Upper lobe of left lung (tissue), 6 donors: ENCODE measurements at places on chromosomes 5 and 9.

DNA sequence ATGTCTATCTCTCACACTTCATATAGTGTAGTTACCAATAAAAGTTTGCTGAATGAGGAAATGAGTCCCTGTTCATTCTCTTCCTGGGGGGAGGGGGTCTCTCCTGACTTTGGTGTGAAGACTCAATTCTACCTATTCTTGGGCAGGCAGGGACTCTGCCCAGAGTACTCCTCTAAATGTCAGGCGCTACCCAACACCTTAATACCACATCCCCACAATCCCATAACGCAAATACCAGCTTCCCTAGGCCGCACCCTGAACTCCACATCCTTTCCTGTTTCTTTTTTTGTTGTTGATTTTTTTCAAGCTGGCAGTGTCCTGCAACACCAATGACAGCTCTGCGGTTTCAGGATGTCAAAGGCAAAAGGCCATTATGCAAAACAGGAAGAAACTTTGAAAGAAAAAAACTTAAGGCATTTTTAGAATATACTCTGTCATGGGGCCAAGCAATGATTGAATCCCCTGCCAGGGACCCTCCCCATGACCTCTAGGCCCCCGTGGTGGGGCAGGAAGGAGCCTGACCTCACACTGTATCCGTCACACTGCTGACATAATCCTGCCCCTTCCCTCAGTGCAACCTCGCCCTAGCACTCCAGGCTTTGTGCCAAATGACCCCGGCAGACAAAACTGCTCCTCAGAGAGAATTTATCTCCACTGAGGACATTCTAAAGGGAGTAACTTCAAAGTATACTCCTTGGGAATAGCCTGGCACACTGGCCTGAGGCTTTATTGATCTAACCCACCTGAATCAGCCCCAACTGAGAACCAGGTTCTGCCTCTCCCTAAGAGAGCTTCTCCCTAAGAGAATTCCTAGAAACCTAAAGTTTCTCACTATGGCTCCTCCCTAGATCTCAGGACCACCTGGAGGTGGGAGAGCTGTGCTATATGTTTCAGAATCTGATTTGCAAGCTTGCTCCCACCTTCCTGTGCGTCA, 8.0 kb downstream of the B4GALT1 start:
- peaks cover 99% of the 10 kb centered on the region for H3K4me1 ChIP-seq
- no peak overlapping the region for H3K4me3 ChIP-seq
- H3K36me3 ChIP-seq = no peaks in the 10 kb centered on the region
- peak overlapping the region; percentile 99 for H3K27ac ChIP-seq
- no peaks in the 10 kb centered on the region for H3K27me3 ChIP-seq

GRCh38 chr5:138849882-138850281, 25.3 kb downstream of the LRRTM2 start:
- H3K36me3 ChIP-seq = no peaks in the 10 kb centered on the region
- no peak overlapping the region for H3K4me3 ChIP-seq
- H3K4me1 ChIP-seq = peaks cover 48% of the 10 kb centered on the region
- H3K27me3 ChIP-seq = no peaks in the 10 kb centered on the region

- peaks cover 10% of the 10 kb centered on the region for H3K36me3 ChIP-seq
- no peaks in the 10 kb centered on the region for H3K4me1 ChIP-seq
- no peaks in the 10 kb centered on the region for H3K27me3 ChIP-seq
- DNase-seq = no peak
Measured at GRCh38 chr9:96460882-96461281, 10.9 kb downstream of the HABP4 start.

DNA sequence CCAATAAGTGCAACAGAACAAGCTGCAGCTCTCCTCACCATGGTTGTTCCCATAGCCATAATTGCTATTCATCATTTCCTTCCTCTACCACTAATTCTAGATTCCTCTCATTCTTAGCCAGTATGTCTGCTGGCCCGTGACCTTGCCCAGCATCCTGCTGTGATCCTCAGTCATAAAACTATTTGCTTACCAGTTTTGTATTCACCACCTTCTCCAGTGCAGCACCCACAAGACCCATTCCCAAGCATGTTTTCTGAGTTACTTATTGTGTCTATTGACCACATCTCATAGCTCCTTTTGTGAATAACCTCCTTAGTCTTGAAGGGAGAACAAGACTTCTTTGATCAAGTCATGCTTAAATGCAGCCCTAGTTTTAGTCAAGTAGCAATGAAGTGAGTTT, 488.0 kb upstream of the CTNND2 start:
- H3K27ac ChIP-seq = no peak overlapping the region
- H3K27me3 ChIP-seq = no peaks in the 10 kb centered on the region
- no peak for DNase-seq
- H3K4me1 ChIP-seq = no peaks in the 10 kb centered on the region
- no peak overlapping the region for H3K4me3 ChIP-seq

- H3K4me3 ChIP-seq = no peak overlapping the region
- H3K27ac ChIP-seq = no peak overlapping the region
- no peaks in the 10 kb centered on the region for H3K4me1 ChIP-seq
- peak; percentile 77 for DNase-seq
- no peaks in the 10 kb centered on the region for H3K36me3 ChIP-seq
Measured at GRCh38 chr5:10233505-10233904, 16.2 kb downstream of the ATPSCKMT start.

- no peak for DNase-seq
- H3K4me3 ChIP-seq = no peak overlapping the region
- H3K4me1 ChIP-seq = no peaks in the 10 kb centered on the region
Measured at GRCh38 chr9:127437497-127438264, 13.5 kb downstream of the ZNF79 start.

DNA sequence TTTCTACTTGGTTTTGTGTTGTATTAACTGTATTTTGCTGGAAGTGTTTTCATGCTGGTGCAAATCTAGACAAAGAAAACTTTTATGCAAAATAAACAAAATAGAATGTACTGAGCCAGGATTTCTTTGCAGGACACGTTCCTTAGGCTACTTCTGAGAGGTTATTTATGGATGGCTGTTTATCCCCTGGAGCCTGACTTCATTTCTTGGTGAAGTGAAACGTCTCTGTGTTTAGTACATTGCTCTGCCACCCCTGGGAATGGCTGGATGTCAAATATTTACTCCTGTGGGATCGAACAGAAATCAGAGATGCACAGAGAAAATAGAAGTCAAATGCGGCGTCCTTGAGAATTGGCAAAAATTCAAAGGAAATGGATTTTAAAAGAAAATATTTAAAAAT, 327.1 kb upstream of the MPDZ start:
- no peak overlapping the region for H3K4me3 ChIP-seq
- no peaks in the 10 kb centered on the region for H3K4me1 ChIP-seq
- H3K27me3 ChIP-seq = no peaks in the 10 kb centered on the region
- no peak for DNase-seq

GRCh38 chr5:172454358-172455086, at the start of gene SH3PXD2B:
TSS of gene SH3PXD2B (minus strand) at chr5:172454525. CDS start at chr5:172454352, 173 bp downstream.
- peak within 1 kb of the TSS; percentile 93 for H3K27ac ChIP-seq
- H3K36me3 ChIP-seq = no peaks in the 10 kb centered on the region
- peak; percentile 94 for DNase-seq
